ENCODE measurements at places on chromosomes 7 and 10.

GRCh38 chr7:29839302-29839701, 33.0 kb downstream of the WIPF3 start:
- no peak for DNase-seq

DNA sequence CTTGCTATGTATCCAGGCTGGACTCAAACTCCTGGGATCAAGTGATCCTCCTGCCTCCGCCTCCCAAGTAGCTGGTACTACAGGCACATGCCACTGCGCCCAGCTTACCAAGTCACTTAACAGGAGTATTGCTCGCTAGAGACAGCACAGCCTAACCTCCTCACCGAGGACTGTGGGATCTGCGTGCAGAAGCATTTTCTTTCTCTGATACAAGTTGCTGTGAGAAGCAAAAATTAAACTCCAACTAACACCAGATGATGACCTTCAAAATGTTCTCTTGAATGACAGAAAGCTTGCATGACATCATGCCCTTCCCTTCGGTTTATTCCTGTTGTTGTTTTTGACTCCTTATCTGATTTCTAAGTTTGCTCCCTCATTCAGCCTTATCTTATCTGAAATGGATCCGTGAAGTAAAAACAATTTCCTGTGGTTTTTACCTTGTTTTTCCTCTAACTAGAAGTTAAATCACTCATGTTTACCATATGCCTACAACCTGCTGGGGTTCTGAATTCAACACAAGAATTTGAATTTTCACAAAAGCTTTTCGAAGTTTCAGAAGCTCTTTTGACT, 94.4 kb upstream of the KIF5B start:
- DNase-seq = no peak

DNA sequence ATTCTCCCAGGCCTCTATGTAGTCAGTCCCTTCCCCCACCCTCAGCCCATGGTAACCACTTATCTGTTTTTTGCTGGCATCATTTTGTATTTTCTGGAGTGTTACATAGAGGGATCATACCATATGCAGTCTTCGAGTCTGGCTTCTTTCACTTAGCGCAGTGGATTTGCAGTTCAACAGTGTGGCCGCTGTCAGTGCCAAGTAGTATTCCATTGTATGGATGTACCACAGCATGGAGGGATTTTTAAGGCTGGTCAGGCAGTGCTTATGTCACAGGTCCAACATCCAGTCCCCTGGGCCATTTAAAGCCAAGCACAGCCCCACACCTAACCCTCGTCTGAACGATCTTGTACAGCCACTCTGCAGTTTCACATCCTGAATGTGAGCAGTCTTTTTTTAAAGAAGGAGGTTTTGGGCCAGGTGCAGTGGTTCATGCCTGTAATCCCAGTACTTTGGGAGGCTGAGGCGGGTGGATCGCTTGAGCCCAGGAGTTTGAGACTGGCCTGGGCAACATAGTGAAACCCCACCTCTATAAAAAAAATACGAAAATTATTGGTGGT, 121.8 kb downstream of the CUX1 start:
- DNase-seq = peak; percentile 9

- no peak for DNase-seq
These were observed 1.7 kb downstream of the LBX1 start for GRCh38 chr10:101227429-101228152.
